ENCODE measurements at places on chromosomes 2 and 18.

GRCh38 chr2:198117406-198118041, 313.1 kb downstream of the PLCL1 start:
- DNase-seq = no peak

DNA sequence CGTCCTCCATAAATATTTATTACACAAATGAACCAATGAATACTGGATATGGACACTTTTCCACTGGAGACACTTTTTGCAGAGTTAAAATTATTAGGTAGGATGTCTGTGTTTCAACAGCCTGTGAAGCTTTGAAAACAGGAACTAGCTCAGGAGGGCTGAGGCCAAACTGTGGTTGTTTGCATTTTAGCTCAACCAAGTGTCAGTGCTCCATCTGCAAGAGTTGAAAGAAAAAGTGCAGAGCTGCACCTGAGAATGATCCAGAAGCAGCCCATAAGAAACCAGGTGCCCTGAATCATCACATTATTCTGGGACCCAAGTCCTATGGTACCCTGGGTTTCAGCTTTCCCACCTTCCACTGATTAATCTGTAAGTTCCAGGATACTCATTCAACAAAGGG, 180.4 kb downstream of the TRIB2 start:
- no peak for DNase-seq

- peak; percentile 52 for DNase-seq
These were observed 222.9 kb downstream of the ZBTB7C start for GRCh38 chr18:48186131-48186766.

- no peak for DNase-seq
These were observed 333.3 kb upstream of the ACVR2A start for GRCh38 chr2:147511491-147511948.

GRCh38 chr2:1283020-1283801, 130.1 kb upstream of the TPO start:
- DNase-seq = no peak

DNA sequence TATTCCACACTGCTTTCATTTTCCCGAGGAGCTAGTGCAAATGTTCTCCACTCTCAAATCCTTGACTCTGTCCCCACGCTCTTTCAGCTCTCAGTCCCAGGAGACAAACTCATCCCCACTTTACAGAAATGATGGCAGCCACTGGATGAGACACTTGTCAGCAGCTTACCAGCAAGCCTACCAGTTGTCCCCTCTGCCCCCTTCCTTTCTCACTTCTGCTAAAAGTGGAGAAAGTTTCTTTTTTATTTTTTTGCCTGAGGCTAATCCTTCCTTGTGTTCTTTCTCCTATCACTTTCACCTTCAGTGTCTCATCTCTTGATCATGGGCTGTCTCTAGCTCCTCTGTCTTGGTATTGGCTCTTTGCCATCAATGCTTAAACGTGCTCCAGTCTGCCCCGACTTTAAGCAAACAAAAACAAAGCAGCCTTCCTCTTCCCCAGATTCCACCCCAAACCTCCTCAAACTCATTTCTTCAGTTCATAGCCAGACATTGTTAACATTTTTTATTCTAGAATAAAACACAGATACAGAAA, 64.5 kb downstream of the TTC32 start:
- DNase-seq = no peak

DNA sequence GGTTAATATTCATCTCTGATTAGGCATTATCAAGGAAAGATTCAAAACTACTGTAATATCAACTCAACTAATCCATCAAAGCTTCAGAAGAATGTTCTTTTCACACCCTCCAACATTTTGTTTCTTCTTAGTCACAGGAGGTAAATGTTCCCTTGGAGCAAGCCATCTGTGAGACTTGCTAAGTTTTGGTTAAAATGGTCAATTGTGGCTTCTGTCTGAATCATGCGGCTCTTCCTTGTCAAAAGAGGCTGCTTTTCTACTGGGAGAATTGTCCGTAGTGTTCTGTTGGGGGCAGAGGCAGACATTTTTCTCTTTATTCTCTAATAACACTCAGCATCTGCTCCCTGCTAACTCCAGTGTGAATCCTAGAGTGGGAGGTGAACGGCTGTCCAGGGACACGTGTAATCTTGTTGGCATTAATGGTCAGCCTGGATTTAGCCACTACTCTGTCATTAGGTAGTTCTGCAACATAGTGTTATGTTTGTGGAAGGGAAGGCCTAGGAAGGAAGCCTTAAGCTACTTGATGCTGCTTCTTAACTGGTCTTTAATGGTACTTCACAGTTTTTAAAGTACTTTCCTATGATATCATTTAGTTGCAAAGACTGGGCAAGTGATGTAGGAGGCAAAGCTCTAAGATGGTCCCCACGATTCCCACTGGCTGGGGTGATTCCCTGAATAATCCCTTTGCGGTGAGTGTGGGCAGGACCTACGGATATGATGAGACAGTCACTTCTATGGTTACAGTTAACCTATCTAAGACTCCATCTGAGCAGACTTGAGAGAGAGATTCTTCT, 22.6 kb upstream of the FAP start:
- DNase-seq = no peak

DNA sequence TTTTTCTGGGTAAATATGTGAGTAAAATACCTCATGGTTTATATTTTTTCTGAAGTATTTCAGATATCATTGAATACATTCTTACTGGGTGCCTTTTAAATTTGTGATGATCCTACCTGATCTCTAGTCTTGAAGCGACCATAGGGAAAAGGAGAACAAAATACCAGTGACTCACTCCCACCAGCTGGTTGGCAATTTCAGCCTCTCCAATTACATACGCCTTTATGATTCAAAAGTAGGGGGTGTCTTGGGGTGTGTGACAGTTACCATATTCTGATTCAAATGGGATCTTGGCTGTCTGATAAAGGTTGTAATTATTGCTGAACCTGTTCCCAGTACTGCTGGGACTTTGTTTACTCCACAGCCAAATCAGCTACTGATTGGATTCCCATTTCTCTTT, 175.9 kb upstream of the NXPH2 start:
- no peak for DNase-seq

GRCh38 chr2:157256626-157257025, 879 bp upstream of the GALNT5 start:
- DNase-seq = no peak

- DNase-seq = no peak
These were observed 1.3 kb downstream of the ING5 start for GRCh38 chr2:241703032-241703604.

GRCh38 chr18:79600596-79600995, 79.0 kb upstream of the CTDP1 start:
- DNase-seq = no peak

Measured in NCI-H1092 (cell line).